Cortex of kidney (tissue), 1 donor: ENCODE measurements at places on chromosomes 1 and 21.

- peak; percentile 73 for DNase-seq
Measured at GRCh38 chr1:23562137-23562876, 3.0 kb upstream of the ID3 start.

GRCh38 chr1:60428127-60428526 lies 354.6 kb upstream of the C1orf87 start:
- no peak for DNase-seq

DNA sequence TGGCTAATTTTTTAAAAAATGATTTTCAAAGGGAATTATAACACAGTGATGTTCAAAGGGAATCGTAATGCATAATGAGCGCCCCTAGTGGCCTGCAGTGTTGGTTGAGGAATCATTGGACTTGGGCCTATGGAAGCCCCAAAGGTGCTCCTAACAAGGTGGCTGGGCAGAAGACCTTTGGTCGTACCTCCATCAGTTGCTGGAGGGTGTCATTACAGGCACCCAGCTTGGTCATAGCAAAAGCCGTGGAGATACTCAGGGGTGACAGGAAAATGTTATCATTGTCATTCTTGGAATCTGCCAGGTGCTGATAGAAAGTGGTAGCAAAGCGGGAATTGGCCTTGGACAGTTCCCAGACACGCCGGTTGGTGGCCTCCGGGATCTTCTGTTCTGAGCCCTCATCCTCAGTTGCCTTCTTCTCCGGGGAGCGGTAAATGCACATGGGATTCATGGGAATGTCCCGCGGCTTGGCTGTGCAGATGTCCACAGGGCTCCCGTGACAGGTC lies 2.7 kb downstream of the SERPINC1 start:
- no peak for DNase-seq

DNA sequence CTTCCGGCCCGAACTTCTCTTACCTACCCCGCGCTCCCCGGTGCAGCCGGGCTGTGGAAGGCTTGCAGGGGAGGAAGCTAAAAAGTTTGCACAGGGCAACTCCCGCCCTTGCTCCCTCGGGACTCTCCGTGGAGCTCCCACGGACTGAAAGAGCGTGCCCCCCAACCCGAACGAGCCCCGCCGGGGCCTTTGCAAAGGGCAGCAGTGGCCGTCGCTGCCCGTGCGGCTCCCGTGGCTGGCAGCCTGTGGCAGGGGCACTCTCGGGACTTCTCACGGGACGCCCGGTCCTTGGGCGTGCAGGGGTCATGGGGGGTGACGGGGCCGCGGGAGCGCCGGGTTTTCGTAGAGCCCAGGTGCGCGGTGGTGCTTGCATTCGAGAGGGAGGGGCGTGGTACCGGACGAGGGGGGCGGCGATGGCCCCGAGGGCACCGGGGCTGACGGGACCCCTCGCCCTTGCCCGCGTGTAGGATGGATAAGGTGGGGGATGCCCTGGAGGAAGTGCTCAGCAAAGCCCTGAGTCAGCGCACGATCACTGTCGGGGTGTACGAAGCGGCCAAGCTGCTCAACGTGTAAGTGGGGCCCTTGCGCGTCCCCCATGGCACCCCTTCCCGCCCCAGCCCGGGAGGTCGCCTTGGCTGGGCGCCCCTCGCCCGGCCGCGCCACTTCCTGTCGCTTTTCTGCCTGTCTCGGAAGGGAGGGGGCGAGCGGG lies 711 bp downstream of the GADD45A start:
- no peak for DNase-seq

DNA sequence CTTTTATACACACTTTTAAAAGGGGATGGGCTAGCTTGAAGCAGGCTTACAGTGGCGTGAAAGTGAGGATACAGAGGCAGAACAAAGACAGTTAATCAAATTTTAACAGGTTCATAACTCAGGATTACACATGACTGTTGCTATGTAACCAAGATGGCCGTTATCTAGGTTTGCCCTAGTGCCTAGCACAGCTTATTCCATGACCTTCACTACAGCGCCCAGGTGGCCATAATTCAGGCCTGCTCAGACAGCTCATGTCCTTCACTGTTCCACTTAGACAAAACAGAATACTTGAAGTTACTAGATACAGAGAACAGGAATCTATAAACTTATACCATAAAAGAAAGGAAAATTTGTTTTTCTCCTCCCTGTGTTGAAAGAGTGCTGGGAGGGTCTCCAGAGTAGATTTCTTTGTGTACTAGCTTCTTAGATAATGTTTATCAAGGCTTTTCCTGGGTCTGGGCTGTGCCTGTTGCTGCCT lies 6.2 kb upstream of the SPRR2F start:
- no peak for DNase-seq
